ENCODE measurements at places on chromosomes 3 and 15.

- DNase-seq = no peak
Observed at GRCh38 chr15:54045397-54045796, 67.2 kb downstream of the UNC13C start.

DNA sequence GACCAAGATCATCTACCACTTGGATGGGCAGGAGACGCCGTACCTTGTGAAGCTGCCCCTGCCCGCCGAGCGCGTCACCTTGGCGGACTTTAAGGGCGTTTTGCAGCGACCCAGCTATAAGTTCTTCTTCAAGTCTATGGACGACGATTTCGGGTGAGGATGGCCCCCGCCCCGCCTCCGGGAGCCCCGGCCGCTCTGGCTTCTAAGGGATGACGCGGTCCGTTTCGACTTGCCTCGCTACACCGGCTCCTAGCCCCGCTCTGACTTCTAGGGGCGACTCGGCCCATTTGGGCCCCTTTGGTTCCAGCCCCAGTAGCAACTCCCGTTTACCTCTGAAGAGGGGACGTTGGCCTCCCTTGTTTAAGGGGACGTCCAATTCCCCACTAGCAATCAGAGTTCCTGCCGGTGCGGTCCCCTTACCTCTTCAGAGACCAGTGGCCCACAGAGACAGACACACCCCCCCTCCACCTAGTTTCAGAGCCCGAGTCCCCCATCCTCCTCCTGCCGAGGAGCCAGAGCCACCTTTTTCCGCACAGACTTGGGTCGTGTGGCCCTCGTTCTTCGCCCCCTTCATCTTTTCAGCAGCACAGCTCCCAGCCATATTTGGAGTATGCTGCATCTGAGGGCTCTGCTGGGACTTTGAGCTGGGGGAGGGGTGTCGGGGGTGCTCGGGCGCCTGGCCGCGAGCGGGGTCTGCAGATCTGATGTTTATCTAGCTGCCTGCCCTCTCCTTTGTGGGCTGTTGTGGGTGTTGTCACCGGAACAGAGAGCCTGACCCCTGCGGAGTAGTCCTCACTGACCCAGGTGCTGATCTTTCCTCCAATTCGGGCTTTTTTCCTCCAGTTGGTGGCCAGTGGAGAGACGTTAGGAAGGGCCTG is 706 bp downstream of the DVL3 start:
- no peak for DNase-seq

GRCh38 chr3:171061749-171062148 is 35.2 kb upstream of the SLC2A2 start:
- DNase-seq = no peak

DNA sequence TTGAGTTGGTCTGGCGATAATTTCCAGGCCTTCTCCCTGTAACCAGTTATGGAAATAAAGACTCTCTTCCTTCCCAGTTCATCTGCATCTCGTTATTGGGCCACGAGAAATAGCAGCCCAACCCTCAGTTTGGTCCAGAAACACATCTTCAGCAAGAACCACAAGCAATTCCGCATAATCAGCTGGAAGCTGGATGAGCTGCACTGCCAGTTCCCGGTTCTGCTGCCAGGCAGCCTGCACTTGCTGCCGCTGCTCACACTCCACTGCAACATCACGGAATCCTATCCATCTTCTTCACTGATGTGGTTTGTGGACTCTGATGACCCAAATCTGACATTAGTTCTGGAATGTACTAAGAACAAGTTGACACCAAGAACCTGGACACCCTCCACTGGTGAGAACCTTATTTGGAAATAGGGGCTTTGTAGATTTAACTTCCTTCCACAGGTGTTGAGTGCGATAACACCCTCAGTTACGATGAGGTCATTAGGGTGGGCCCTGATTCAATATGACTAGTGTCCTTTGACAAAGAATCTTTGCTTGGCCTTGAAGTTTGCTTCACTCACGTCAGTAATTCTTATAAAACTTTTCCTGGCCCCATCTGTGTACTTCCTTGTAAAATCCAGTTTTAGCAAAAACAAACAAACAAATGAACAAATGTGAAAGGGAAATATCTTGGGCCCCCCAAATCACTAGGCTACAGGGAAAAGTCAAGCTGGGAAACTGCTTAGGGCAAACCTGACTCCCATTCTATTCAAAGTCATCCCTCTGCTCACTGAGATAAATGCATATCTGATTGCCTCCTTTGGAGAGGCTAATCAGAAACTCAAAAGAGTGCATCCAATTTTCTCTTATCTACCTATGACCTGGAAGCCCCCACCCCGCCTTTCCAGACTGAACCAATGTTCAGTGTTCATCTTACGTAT is 221.9 kb upstream of the PROK2 start:
- no peak for DNase-seq

DNA sequence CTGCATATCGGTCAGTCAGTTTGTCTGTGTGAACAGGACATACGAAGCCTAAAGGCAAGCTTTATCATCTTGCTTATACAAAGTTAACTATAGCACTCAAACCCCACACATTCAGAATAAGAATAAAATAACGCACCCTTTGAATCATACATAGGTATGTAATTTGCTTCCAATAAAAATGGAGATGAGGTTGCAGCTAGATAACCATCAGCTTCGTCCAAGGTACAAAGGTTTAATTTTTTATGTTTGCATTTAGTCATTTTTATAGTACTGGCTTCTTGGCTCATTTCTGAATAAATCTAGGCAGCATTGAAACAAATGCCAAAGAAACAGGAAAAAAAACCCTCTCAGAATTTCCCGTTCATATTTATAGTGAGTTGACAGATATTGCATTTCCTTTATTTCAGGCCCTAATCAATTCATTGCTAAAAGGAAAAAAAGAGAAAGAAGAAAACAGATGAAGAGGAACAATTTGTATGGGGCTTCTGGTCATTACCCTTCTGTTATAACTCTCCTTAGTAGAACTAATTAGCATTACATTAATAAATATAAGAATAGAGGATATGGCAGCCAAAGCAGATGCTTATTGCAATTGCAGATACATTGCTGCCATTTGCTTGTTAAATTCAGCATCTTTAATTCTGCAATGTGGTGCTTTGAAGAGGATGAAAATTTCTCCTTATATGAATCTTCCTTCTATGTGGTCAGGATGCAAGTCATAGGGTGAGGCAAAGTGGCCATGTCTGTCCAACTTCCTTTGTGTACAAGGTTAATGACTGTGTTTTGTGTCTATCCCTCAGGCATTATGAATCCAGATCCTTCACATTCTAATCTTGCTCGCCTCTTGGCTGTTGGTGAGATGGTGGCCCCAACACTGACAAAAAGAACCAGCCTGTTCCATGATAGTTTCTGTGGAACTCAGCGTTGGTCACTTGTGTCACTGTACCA is 550.0 kb downstream of the AGBL1 start:
- DNase-seq = no peak

DNA sequence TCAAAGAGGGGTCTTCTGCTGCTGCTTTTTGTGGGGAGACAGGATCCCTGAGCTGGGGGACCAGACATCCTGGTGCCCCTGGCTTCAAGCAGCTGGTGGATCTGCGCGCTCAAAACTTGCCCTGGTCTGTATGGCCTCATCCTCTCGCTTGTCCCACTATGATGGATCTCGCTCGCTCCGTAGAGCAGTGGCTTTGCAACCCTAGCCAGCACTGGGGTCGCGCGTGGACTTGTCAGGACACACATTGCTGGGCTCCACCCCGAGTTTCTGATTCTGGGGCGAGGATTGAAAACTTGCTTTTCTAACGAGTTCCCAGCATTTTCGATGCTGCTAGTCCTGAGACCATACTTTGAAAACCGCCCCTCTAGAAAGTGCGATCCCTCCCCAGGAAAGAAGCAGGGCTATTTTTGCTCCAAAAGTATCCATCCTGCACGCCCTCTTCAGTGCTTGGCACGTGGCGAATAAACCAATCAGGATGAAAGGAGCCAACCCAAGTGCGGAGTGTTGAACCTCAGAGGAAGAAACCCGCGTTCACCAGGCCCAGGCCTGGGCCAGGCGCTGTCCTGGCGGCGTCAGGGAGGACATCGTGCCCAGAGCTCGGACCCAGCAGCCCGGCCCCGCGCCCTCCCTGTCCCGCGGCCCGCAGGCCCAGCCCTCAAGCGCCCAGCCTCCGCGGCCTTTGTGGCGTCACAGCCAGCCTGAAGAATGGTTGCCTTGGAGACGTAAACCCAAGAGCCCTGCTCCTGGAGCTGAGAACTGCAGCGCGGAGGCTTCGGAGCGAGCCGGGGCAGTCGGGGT is at the start of gene CFAP100:
Gene CFAP100, plus strand, starts transcription at position 731 of the 798 bp plus-strand sequence. CDS start 1,092 bp downstream, outside the sequence.
- no peak for DNase-seq

- DNase-seq = no peak
Observed at GRCh38 chr15:55703873-55704301, 39.1 kb downstream of the PRTG start.

GRCh38 chr3:162718697-162719096 is 1222.1 kb downstream of the OTOL1 start:
- DNase-seq = no peak

GRCh38 chr3:189625071-189625470 is 6.1 kb upstream of the TP63 start:
- DNase-seq = no peak

- peak; percentile 70 for DNase-seq
Observed at GRCh38 chr15:52082197-52083036, 30.2 kb downstream of the BCL2L10 start.

- DNase-seq = no peak
Observed at GRCh38 chr3:159028706-159029105, 226.9 kb downstream of the MFSD1 start.

DNA sequence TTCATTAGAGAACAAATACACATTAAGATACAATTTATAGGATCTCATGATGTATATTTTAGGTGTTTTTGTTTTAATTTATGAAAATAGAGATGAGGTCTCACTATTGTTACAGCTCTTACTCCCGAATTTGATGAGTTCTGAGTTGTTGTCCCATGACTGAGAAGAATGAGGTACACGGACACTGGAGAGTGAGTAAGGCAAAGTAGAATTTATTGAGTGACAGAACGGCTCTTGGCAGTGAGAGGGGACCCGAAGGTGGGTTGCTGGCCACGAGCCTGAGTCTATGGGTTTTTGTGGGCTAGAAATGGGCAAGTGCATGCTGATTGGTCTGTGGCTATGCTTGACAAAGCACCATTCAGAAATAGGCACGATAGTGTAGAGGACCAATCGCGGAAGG is 3.1 kb upstream of the RNF168 start:
- DNase-seq = no peak

- DNase-seq = no peak
Observed at GRCh38 chr3:25536521-25537391, 108.7 kb downstream of the RARB start.

DNA sequence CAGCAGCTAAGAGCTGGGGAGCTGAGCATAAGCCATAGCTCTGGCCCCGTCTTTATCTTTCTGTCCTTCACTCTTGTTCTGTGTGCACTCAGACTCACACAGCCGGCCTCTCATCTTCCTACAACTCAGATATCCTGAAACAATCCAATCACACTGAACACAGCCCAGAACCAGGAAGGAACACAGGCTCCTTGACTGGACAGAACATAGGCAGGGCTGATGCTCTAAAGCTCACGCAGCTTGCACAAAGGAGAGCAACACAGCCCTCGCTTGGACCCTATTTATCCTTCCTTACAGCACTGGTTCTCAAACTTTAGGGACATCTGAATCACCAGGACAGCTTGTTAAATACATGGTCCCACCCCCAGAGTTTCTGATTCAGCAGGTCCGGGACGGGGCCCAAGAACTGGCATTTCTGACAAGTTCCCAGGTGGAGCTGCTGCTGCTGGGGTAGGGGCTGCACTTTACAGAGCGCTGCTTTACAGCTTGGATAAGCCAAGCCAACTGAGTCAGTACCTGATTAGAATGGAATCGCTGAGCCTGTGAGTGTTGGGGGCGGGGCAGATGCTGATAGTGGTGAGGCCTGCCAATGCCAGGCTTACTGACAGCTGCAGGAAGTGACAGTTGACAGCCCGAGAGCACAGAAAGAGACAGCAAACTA is 65.1 kb downstream of the MRPL46 start:
- no peak for DNase-seq

GRCh38 chr15:39281094-39281493 is 299.8 kb upstream of the THBS1 start:
- DNase-seq = no peak

GRCh38 chr15:88518903-88519302 is 27.6 kb downstream of the DET1 start:
- DNase-seq = no peak

DNA sequence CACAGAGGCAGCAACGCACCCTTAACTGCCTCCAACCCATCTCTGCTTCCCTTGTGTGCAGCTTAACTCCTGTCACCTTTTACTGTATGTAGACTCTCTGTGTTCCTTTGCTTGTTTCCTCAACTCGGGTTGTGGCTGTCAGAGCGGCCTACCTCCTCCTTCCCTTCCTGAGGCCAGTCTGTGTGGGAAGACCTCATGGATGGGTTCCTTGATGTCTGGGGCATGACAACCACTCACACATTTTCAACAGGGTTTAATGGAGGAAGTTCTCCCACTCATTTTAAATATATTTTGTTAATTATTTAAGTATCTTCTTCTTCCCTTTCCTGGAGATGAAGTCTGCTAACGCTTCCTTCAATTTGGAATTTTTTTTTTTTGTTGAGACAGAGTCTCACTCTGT is 1.8 kb upstream of the CSPG5 start:
- DNase-seq = no peak

GRCh38 chr3:196774848-196775422 is 35.3 kb downstream of the PAK2 start:
- DNase-seq = no peak

DNA sequence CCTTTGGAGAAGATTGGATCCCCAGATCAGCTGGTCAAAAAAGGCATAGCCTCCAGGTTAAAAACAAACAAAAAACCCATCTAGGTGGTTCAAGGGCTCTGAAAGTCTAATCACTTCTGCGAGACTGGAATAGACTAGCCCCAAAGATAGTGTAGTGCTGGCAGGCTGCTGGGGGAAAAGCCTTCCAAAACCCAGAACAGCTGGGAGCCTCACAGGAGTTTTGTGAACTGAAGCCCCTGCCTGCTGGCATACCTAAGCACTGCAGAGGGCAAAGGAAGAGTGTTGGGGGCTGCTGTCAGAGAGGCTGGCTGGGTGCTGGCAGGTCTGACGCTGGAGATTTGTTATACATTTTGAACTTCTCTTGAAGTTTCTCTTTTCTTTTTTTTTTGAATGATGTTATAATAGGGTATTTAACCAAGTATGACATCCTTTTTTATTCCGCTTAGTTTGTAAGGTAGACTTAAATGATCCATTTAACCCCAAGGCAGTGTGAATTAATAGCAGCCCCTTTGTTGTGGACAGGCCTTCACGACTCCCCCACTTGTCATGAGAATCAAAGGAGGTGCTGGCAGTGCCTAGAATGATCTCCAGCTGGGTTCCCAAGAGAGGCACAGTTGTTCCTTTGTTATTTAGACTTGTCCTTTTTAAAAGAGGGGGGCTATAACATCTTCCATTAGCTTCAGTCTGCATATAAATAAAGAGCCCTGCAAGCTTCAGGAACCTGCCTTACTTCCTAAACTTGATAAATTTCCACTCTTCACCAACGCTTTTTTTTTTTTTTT is 53.9 kb downstream of the CRTC3 start:
- DNase-seq = no peak

GRCh38 chr15:40338041-40338657 is 2.6 kb downstream of the CCDC9B start:
- peak; percentile 58 for DNase-seq

GRCh38 chr15:100733101-100733842 is 130.9 kb downstream of the ASB7 start:
- DNase-seq = no peak
